Activated effector memory CD4-positive, alpha-beta T cell treated with Interleukin-2 at 50 U/mL for 16 hours (primary cell): ENCODE measurements at places on chromosomes 5 and 9.

- no peak for DNase-seq
These were observed 76.8 kb upstream of the RANBP3L start for GRCh38 chr5:36378551-36378950.

DNA sequence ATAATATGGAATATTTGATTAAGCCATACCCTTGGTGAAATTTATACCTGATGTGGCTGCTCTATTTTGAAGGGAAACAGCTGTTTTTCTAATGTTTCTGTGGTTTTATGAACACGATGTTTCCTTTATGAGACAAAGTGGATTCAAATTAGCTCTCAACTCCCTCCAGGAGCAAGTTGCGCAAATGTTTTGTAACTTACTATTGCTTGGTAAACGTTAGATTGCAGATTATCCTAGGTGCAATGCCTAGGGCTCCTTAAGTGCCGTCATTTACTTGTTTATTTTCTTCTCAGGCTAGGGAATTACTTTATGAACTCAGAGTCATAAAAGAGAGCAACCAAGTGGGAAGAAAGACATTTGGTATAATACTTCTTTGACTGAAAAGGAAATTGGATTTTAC is 763.1 kb downstream of the TAF11L14 start:
- DNase-seq = no peak

GRCh38 chr9:76215066-76215465 is 179.2 kb downstream of the RFK start:
- DNase-seq = no peak

GRCh38 chr5:117813850-117814249 is 1174.5 kb downstream of the DTWD2 start:
- DNase-seq = no peak

DNA sequence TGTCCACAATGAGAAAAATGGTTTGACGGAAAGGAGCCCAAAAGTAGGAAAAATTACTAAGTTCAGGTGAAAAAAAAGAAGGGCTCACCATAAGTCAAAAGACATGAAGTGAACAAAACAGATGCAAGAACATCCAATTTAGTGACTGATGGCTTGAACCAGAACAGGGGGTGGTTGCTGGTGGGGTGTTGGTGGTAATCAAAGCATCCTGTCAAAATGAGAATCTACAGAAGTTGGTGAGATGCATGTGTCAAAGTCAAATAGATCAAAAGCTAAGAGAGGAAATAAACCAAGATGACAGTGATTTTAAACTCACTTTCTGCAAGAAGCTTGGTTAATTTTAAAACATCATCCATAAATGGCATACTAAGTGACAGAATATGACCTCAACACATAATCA is 117.4 kb downstream of the MLLT3 start:
- DNase-seq = no peak

DNA sequence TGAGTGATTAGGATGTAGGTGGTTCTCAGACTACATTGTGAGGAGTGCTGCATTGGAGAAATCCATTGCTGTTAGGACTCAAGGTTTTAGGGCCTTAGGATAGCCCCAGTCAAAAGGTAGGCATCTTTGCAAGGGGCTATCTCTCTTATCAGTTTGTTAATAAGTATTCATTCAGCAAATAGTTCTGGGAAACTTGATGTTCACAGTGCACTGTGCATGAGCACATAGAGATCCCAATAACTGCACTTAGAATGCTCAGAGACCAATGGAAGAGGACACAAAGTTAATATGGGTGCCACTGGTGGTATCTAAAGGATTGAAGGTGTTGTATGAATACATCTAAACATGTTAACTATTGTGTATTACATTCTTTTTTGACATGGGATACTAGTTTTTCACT is 131.4 kb downstream of the KIF4B start:
- DNase-seq = no peak

DNA sequence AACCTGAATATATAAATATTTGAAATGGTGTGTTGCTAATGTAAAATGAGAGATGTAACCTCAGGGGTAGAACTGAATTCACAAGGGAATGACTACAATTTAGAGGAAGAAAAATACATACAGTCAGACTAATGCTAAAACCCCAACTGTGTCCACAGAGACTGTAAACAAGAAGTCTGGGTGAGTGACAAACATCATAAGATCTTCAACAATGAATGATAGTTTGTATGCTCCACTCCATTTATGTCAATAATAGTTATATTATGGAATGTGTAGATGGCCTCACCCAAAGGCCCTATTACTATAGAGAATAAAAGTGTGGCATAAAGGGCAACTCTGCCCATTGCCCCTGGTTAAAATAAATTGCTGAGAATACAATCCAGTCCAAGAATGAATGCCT is 102.9 kb downstream of the CETN3 start:
- DNase-seq = no peak

GRCh38 chr5:81837667-81838306 is 86.9 kb upstream of the SSBP2 start:
- DNase-seq = no peak

GRCh38 chr5:151497391-151498002 is 50.1 kb downstream of the SLC36A1 start:
- no peak for DNase-seq

- DNase-seq = no peak
These were observed 6.3 kb downstream of the SPTAN1 start for GRCh38 chr9:128558431-128559310.

DNA sequence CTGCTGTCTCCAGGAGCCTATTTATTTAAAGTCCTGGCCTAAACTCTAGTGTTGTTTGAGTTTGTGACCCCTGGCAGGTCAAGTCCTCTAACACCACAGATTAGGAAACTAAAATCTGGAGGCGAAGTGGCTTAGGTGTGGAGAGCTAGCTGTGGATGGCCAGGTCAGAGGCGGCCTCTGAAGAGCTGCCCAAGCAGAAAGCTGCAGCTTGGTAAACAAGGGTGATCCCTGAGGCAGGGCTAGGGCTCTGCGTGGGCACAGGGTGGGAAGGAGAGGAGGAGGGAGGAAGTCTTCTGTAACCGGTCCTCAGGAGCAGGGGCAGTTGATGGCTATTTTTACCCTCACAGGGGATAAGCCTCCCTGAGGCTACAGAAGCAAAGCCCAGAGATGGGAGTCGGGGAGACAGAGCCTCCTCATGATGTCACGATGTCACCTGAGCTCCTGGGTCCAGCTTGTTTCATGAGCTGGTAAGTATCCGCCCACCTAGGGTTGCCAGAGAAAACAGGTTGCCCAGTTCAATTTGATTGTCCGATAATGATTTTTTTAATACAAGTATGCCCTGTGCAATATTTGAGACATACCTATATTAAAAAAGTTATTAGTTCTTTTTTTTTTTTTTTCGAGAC is 25.9 kb upstream of the BOD1 start:
- no peak for DNase-seq

- no peak for DNase-seq
These were observed at the start of gene CARD6 for GRCh38 chr5:40841068-40841805. Gene CARD6, plus strand, starts transcription at chr5:40841367. Its CDS starts 16 bp downstream, at chr5:40841383.
